ENCODE measurements at places on chromosomes 2 and 18. TPM values are rescaled to one million over a fixed set of nuclear protein-coding genes. Genes with fewer than 3 reads are reported as not detected.

The FAM110C gene
- 0.71 TPM for total RNA-seq

The INPP5D gene
- total RNA-seq: 4.3 TPM

The ACMSD gene
- total RNA-seq: not detected

The OSR1 gene
- total RNA-seq: 11.6 TPM

The SLC11A1 gene
- total RNA-seq: 0.49 TPM

The PRKRA gene
- total RNA-seq: 51.7 TPM

The TACR1 gene
- total RNA-seq: 0.18 TPM

The SULT1C3 gene
- total RNA-seq: not detected

DNA sequence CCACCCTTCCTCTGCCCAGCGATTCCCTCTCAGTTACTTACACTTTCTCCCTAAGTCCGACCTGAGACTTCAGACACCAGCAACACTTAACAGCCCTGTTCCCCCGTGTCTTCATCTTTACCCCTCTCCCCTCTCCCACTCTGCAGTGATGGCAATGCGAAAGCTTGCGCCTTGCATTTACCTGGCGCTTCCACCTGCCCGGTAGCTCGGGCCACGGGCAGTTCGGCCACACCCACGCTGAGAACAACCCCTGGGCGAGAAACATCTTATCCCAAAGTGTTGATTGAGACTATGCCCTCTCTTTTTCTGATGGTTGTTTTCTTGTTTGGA, 558 bp downstream of the DNAJC10 start:
- peak overlapping the region; percentile 93 for H3K27ac ChIP-seq
- no peaks in the 10 kb centered on the region for H3K36me3 ChIP-seq
- no peaks in the 10 kb centered on the region for H3K27me3 ChIP-seq
- H3K4me1 ChIP-seq: peaks cover 2% of the 10 kb centered on the region
- DNase-seq: no peak

DNA sequence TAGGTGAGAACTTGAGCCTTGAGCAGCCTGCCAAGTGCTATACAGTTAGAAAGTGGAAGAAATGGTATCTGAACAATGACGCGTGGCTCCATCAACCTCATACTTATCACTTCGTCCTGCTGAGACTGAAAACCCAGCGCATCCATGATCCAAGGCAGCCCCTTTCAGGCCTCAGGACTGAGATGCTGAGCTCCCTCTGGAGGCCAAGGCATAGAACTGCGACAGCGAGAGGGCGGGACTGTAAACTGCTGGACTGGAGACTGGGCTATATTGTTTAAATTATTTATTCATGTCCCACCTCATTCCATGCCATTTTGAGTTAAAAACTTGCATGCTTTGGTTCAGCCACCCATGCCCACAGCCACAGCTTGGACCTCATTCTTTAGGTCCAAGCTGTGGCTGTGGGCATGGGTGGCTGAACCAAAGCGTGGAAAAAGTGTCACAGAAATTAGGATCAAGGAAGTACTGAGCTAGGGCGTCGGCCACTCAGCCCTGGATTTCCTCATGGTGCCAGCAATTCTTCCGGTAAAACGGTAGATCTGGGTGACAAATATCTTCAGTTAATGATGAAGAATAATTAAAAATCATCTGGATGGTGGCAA, 195.5 kb downstream of the L3MBTL4 start:
- no peaks in the 10 kb centered on the region for H3K27me3 ChIP-seq
- H3K27ac ChIP-seq: no peak overlapping the region
- H3K4me3 ChIP-seq: no peak overlapping the region
- H3K36me3 ChIP-seq: no peaks in the 10 kb centered on the region
- no peaks in the 10 kb centered on the region for H3K4me1 ChIP-seq

GRCh38 chr2:18605115-18605514, 15.7 kb upstream of the NT5C1B start:
- no peak overlapping the region for H3K27ac ChIP-seq
- H3K27me3 ChIP-seq: no peaks in the 10 kb centered on the region
- H3K4me1 ChIP-seq: no peaks in the 10 kb centered on the region
- H3K36me3 ChIP-seq: no peaks in the 10 kb centered on the region
- DNase-seq: no peak
- no peak overlapping the region for H3K4me3 ChIP-seq

GRCh38 chr2:234378440-234378839, 118.4 kb downstream of the ARL4C start:
- H3K4me1 ChIP-seq: peaks cover 9% of the 10 kb centered on the region
- no peaks in the 10 kb centered on the region for H3K36me3 ChIP-seq
- H3K27me3 ChIP-seq: peaks cover 4% of the 10 kb centered on the region
- H3K4me3 ChIP-seq: no peak overlapping the region

- H3K27me3 ChIP-seq: no peaks in the 10 kb centered on the region
- H3K36me3 ChIP-seq: no peaks in the 10 kb centered on the region
- no peak for DNase-seq
- H3K4me1 ChIP-seq: no peaks in the 10 kb centered on the region
Observed at GRCh38 chr18:7641813-7642212, 74.7 kb downstream of the PTPRM start.

GRCh38 chr2:32877587-32878510, 68.9 kb upstream of the LTBP1 start:
- no peaks in the 10 kb centered on the region for H3K36me3 ChIP-seq
- no peaks in the 10 kb centered on the region for H3K27me3 ChIP-seq
- peak; percentile 77 for DNase-seq
- H3K27ac ChIP-seq: peak overlapping the region; percentile 59
- peaks cover 13% of the 10 kb centered on the region for H3K4me1 ChIP-seq

- H3K4me3 ChIP-seq: no peak overlapping the region
- no peaks in the 10 kb centered on the region for H3K36me3 ChIP-seq
- H3K27me3 ChIP-seq: peaks cover 8% of the 10 kb centered on the region
- H3K4me1 ChIP-seq: peaks cover 2% of the 10 kb centered on the region
- no peak for DNase-seq
Observed at GRCh38 chr2:15764683-15765011, 173.0 kb downstream of the DDX1 start.

DNA sequence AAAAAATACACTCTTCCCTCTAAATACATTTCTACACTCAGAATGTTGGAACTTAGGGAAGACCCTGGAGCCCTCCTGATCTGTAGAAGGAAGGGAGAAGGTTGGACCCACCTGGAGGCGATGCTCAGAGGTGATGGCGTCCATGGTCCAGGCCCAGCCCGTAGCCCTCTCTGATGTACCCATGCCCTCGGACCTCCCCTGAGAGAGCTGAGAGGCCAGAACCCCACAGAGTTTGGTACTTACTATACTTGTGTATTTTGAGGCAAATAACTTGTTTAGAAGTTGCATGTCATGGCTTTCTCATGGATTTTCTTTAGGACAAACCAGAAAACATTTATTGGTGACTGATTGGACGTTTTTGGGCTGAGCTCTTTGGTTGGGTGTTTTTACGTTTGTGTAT, 10.5 kb downstream of the CTDP1 start:
- DNase-seq: no peak
- peaks cover 6% of the 10 kb centered on the region for H3K4me1 ChIP-seq
- H3K27ac ChIP-seq: no peak overlapping the region
- H3K36me3 ChIP-seq: no peaks in the 10 kb centered on the region

GRCh38 chr2:235719146-235719942, 225.5 kb downstream of the AGAP1 start:
- H3K4me1 ChIP-seq: peaks cover 23% of the 10 kb centered on the region
- no peak for DNase-seq
- no peaks in the 10 kb centered on the region for H3K27me3 ChIP-seq
- H3K36me3 ChIP-seq: peaks cover 14% of the 10 kb centered on the region
- no peak overlapping the region for H3K27ac ChIP-seq

DNA sequence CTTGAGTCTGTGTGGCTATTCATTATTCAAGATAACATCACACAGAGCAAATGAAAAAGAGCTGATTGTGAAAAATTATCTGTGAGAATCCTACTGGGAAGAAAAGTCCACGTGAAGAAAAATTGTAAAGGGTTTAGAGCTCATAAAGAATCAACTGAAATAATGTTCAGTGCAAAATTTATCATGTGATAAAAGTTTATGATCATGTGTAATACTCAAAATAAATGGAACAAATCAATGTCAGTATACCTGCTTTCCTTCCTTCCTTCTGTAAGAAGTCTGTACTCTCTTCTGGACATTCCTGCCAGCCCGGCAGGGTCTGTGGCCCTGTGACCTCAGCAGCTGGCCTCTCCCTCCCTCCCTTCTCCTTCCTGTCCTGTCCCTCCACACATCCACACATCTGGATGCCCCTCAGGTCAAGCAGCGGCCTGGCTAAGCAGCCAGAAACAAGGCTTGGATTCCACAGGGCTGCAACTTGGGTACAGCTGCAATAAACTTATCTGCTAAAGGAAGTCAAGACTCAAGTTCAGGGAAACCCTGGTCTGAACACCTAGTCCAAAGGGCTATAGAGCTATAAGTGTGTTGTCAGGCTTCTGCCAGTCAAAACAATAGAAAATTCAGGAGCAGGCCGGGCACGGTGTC, 172.1 kb downstream of the MREG start:
- no peaks in the 10 kb centered on the region for H3K36me3 ChIP-seq
- no peak overlapping the region for H3K4me3 ChIP-seq
- H3K27ac ChIP-seq: no peak overlapping the region
- H3K27me3 ChIP-seq: no peaks in the 10 kb centered on the region

DNA sequence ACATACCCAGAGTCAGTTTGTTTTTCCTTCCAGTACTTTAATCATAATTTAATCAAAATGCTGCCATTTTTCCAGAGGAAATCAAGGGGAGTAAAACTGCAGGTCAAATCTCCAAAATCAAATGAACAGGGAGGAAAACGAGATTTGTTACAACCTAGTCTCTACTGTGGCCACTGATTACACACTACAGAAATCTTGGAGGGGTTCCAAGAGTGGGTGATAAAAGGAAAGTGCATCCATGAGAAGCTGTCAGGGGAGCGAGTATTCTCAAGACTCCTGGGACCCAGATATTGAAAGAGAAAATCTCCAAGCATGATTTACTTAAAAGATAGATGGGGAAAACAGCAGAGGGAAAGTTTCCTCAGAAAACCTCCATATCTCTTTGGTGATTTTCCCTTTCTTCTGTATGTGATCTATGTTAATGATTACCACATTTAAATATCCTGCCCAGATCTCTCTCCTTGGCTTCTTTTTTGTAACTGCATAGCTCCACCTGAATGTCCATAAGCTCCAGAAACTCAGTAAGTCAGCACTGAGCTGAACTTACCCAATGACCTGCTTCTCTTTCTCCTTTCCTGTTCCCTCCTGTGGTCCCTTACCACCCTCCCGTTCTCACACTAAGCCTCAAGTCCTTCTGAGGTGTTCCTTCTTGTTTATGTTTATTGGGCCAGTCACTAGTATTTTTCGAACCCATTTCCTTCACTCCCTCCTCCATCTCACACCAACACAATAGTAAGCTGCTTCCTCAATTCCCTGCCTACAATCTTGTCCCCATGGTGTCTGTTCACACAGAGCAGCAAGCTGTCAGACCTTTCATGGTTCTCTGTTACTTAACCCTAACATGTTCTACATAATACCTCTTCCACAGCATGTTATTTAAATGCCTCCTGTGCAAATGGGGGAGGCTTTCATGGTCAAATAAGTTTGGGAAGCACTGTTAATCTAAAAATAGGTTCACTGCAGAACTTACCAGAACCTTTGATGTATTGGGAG, 73.9 kb upstream of the TWSG1 start:
- H3K36me3 ChIP-seq: peaks cover 26% of the 10 kb centered on the region
- H3K27ac ChIP-seq: no peak overlapping the region
- no peak overlapping the region for H3K4me3 ChIP-seq
- no peak for DNase-seq
- no peaks in the 10 kb centered on the region for H3K27me3 ChIP-seq

- no peaks in the 10 kb centered on the region for H3K27me3 ChIP-seq
- no peak overlapping the region for H3K4me3 ChIP-seq
- H3K4me1 ChIP-seq: no peaks in the 10 kb centered on the region
- peak; percentile 36 for DNase-seq
- no peak overlapping the region for H3K27ac ChIP-seq
- no peaks in the 10 kb centered on the region for H3K36me3 ChIP-seq
Observed at GRCh38 chr2:162041485-162041884, 32.5 kb downstream of the DPP4 start.

DNA sequence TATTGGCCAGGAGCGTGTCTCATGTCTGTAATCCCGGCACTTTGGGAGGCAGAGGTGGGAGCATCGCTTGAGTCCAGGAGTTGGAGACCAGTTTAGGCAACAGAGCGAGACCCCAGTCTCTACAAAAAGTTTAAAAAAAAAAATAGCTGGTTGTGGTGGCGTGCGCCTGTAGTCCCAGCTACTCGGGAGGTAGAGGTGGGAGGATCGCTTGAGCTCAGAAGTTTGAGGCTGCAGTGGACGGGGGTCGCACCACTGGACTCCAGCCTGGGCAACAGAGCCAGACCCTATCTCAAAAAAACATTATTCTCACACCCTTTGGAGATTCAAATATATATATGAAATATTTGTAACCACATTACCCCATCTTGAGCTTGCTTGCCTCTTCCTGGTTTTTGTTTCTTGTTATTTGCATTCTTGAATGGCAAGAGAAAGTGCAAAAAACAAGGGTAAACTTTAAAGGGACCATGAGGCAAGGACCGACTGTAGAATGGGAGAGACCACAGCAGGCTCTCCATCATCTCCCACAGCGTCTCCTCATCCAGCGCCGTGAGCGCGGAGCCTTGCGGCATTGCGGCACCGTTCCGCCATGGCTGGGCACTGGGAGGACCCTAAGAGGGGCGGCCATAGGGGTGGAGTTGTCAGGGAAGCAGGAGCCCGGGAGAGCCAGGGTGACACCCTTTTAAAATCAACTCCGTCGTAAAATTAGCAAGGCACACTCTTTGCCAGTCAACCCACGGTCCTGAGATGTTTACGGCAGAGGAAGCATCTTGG, 1.4 kb downstream of the ELP2 start:
- H3K36me3 ChIP-seq: peaks cover 3% of the 10 kb centered on the region
- peaks cover 11% of the 10 kb centered on the region for H3K4me1 ChIP-seq
- H3K27me3 ChIP-seq: no peaks in the 10 kb centered on the region
- peak overlapping the region; percentile 87 for H3K4me3 ChIP-seq
- DNase-seq: no peak
- no peak overlapping the region for H3K27ac ChIP-seq

DNA sequence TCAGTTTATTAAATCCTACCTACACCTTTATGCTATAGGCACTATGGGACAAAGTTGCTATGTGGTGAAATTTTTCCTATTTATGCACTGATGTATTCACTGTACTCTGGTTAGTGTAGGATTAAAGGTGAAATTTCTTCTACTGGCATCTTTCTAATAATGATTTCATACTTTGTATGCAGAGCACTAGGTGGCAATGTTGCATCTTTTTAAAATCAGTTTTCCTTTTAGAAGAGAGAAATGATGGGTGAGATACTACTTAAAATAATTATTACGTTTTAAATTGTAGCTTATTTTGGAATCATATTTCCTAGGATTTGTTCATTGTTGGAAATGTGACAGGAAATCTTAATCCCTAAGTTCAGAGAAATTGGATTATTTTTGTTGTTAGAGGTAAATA, 150.9 kb downstream of the CD8B2 start:
- H3K4me3 ChIP-seq: no peak overlapping the region
- no peaks in the 10 kb centered on the region for H3K27me3 ChIP-seq
- H3K4me1 ChIP-seq: no peaks in the 10 kb centered on the region

DNA sequence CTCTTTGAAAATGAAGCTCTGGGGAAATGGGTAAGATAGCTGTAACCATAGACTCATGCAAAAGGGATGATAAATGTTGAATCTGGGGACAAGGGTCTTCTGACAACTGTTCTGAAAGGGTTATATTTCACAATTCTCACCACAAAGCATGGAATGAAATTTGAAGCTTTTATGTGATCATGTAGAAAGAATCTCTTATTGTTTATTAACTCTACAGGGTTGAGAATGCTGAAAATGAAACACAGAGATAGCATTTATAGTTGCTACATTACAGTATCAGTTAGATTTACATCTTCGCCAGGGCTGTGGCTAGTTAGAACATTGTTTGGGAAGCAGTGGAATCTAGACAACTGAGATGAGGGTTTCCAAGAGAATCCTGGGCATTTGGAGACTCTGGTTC, 97.4 kb upstream of the LHCGR start:
- H3K4me1 ChIP-seq: no peaks in the 10 kb centered on the region
- no peak overlapping the region for H3K4me3 ChIP-seq
- no peaks in the 10 kb centered on the region for H3K27me3 ChIP-seq
- DNase-seq: no peak
- no peaks in the 10 kb centered on the region for H3K36me3 ChIP-seq

Data from muscle of leg (tissue), 16 donors.